ENCODE measurements at places on chromosomes 2 and 18.

DNA sequence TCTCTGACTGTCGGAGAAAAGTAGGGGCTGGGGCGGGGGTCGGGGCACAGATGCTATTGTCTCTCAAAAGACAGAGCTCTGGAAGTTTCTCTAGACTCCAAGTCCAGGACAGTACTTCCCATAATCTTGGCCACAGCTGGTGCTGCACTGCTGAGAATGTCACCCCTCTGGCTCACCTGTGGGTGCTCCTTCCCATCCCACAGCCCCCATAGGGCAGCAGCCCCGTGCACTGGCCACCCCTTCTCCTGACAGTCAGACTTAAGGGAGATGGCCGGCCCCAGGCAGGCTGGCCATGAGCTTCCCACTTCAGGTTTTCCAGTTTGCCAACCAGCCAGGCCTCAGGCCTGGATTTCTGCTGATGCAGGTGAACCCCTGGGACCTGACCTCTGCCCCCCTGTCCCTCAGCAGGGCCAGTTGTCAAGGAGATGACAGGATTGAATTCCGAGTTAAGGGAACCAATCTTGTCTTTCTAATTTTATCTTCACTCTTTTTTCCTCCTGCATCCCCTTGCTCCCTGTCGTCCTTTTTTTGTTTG is 30.2 kb upstream of the BOD1L2 start:
- no peak for DNase-seq

DNA sequence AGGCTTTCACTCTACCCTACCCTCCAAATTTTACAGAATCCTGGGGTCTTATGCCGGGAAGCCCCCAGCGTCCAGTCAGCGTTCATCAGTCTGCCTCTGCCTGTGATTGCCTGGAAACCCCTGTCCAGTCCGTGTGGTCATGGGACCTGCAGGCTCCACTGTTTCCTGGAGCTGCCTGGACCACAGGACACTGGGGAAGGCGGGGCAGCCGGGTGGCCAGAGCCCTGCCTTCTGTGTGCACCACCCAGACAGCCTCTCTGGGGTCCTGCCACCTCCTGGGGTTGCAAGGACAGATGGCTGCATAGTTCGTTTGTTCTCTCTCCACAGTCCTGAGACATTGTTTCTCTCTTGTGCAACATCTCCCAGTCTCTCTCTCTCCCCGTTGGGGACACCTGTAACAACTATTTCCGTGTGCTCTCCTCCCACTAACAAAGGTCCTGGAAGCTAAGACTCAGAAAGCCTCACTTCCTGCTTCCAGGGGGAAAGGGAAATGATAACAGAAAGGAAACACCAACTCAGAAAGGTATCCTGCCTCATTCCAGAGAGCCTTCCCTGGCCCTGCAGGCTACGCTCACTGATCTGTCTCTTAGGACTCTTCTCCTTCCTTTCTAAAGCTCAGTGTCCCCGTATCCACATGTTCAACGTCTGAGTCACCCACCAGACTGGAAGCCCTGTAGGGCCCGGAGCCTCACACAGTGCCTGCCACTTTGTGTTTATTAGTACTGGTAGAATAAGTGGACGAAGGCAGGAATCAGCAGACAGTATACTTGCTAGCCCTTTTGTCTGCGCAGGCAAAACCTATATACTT is 192.8 kb upstream of the RAB12 start:
- DNase-seq: no peak

DNA sequence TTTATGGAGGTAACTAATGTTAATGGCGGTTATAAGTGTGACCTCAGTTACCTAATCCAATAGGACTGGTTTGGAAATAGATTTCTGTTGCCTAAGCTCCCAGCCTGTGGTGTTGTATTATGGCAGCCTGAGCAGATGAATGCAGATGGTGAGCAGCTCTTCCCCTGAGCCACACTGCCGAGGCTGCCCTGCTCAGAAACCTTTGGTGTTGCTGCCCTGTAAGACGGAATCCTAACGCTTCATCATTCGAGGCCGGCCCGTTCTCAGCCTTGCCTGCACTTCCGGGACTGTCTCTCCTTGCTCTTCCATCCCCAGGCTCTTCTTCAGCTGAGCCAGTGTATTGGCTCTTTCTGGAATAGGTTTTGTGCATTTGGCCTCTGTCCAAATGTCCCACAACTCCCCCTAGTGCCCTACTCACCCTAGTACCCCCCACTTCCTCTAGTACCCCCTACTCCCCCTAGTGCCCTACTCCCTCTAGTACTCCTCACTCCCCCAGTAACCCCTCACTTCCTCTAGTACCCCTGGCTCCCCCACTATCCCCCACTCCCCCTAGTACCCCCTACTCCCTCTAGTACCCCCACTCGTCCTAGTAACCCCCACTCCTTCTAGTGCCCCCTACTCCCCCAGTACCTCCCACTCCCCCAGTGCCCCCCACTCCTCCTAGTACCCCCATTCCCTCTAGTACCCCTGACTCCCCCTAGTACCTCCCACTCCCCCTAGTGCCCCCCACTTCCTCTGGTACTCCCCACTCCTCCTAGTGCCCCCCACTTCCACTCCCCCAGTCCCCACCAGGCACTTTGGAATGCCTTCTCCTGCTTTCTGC is 106.0 kb upstream of the TAF1B start:
- DNase-seq: no peak

- DNase-seq: no peak
Observed at GRCh38 chr18:22558945-22559385, 141.2 kb upstream of the CTAGE1 start.

- DNase-seq: no peak
Observed at GRCh38 chr2:130288467-130289403, 54.0 kb upstream of the IMP4 start.

DNA sequence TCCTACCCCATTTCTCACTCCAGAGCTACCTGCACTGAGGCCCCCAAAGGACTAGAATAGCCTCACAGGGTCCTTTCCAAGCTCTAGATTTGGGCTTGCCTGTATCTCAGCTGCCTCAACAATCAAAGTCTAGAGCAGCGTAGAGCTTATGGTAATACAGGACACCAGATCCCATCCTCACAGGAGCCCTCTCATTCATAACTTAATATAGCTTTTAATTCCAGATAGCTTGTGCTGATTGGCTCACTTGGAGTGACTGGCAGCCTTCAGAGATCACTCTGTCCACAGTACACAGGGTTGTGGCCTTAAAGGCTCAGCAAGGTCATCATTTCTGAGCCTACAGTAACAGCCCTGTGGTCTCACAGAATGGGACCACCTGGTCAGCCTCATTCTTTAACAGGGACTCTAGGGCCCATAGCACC is 51.4 kb downstream of the ZFP36L2 start:
- DNase-seq: no peak

- DNase-seq: no peak
Observed at GRCh38 chr2:24510771-24511170, 19.7 kb downstream of the NCOA1 start.

GRCh38 chr2:157105372-157105771 is 152.1 kb upstream of the GALNT5 start:
- DNase-seq: no peak

GRCh38 chr18:53909668-53910067 is 314.8 kb downstream of the MBD2 start:
- DNase-seq: no peak

DNA sequence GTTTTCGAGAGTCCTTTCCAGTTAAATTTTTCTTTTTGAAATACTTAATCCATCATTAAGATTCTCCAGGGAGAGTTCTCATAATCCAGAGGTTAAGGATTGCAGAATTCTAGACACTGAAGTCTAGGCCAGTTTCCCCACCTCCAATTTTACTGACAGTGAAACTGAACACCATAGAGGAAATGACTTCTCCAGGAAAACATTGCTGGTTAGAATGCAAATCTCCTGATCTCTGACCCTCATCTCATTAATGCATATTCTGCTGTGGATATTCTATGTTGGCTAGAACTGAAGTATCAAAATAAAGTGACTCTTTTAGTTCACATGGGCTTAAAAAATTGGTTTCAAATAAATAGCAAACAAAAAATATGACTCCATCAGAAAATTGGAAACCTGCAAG is 105.8 kb upstream of the UGP2 start:
- DNase-seq: no peak

DNA sequence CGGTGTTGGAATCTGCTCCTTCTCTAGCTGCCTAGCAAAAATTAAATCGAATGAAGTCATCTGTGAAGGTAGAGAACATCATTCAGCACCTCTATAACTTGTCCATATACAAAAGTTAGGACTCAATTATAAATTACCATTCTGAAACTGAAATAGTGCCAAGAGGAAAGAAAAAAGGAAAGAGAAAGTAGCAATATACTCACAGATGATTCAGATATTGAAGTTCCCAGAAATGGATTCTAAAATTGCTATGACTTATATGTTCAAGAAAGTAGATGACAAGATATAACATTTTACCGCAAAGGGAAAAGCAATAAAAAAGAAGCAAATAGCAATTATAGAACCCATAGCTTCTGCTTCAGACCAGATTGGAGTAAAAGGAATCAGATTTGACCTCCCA is 333.6 kb upstream of the GYPC start:
- no peak for DNase-seq

DNA sequence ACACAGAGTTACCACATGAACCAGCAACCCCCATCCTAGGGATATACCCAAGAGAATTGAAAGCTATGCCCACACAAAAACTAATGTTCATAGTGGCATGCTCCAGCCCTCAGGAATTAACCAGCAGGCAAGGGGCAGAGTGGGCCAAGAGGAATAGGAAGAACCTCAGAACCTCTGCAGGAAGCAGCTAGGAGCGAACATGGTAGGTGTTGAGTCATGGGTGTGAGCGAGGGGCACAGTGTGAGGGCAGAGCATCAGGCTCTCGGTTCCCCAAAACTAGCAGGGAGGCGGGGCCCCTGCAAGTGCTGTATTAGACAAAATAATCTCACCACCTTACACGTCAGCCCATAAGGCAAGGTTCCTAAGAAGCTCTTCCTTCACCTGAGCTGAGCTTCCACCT is 5.6 kb upstream of the RUFY4 start:
- no peak for DNase-seq

DNA sequence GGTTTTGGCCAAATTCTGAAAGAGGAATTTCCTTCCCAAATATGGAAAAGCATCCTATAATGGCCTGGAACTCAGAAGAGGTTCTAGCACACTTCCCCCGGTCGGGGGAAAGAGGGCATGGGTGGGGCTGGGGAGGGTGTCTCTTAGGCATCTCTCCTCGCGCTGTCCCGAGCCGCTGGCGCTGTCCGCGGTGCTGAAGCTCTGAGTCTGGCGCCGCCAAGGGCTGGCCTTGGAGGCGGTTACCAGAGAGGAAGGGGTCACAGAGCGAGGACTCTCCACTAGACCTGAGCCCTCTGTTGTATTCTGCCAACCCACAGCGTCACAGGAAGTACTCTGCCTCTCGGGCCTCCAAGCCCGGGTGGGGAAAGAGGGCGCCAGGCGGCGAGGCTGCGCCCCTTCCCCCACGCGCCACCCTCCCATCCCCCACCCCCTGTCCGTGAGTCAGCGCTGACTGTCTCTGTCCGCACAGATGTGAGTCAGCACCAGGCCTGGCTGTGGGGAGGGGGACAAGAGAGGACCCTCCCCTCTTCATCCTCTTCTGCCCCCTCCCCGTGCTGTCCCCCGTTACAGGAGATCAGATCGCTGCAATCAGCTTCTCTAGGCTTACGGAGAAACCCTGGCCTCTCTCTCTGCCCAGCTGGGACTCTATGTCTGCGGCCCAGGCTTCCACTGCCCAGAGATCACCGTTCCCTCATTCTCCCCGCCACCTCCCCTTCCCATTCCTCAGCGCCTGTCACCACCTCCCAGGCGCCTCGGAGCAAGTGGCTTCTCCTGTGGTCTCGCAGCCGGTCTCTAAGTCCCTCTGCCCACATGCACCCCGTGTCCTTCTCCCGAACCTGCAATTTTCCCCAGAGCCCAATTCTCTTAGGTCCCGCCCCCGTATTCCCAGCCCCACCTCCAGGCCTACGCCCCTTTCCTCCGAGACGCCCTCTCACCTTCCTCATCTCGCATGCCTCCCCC is 779 bp downstream of the PTPRN start:
- peak; percentile 78 for DNase-seq

DNA sequence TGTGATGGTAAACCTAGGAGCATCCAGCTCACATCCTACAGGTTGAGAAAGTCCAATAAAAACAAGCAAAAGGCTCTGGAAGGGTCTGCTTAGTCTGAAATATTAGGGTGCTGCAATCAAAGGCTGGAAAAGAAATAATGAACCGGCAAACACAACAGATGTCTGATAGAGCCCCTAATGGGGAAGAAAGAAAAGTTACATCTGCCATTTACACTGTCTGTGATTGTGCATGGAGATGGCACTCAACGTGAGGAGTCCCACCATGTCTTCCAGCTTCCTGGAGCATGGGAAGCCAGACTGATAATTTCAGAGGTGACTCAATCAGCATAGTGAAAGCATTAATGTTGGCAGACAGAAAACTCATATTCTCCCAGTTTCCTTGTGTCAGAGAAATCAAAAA is 307.8 kb downstream of the EPHA4 start:
- no peak for DNase-seq

DNA sequence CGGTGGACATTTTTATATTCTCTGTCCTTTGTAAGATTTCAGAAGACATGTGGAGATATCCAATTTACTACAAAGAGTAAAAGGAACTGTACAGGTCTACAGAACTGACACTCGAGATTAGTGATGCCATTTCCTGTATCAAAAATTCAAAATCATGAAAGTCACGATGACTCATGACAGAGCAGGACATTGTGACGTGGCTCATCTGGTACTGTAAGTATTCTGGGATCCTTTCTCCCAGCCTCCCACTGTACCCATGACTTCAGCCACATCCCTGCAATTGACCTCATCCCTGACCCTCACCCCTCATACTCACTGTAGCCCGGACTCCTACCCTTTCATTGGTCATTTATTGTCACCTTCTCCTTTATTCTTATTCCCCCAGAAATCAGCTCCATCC is 736.5 kb downstream of the EPHA4 start:
- no peak for DNase-seq

GRCh38 chr2:157838442-157839161 is 37.5 kb downstream of the ACVR1 start:
- DNase-seq: no peak

DNA sequence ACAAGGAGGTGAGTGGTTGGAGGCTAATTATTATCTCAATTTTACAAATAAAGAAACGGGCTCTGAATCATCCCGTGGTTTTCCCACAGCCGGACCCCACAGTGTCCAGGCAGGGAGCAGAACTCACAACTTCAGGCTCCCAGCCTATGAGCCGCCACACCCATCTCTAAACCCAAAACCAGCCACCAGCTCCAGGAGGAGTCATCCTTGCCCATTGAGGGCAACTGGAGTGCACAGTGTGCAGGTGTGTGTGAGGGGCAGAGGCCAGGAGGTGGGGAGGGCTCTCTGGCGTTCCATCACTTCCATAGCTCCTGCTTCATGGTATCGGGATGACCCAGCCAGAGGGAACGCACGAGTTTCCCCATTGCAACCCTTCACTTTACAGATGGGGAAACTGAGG is 144.5 kb downstream of the CYP26B1 start:
- no peak for DNase-seq

GRCh38 chr2:203440671-203441070 is 94.4 kb downstream of the RAPH1 start:
- DNase-seq: no peak

- DNase-seq: no peak
Observed at GRCh38 chr2:185502351-185502750, 236.3 kb upstream of the FSIP2 start.

- no peak for DNase-seq
Observed at GRCh38 chr18:79509536-79509930, 113.8 kb downstream of the NFATC1 start.

Data from stimulated activated CD4-positive, alpha-beta T cell treated with anti-CD3 and anti-CD28 coated beads, Interleukin-2, amount 100 ng/mL, for 24 hours (primary cell).